ENCODE measurements at places on chromosomes 7 and 10.
A peak's percentile ranks its signal among the peaks of the same experiment; 100 is the strongest.

DNA sequence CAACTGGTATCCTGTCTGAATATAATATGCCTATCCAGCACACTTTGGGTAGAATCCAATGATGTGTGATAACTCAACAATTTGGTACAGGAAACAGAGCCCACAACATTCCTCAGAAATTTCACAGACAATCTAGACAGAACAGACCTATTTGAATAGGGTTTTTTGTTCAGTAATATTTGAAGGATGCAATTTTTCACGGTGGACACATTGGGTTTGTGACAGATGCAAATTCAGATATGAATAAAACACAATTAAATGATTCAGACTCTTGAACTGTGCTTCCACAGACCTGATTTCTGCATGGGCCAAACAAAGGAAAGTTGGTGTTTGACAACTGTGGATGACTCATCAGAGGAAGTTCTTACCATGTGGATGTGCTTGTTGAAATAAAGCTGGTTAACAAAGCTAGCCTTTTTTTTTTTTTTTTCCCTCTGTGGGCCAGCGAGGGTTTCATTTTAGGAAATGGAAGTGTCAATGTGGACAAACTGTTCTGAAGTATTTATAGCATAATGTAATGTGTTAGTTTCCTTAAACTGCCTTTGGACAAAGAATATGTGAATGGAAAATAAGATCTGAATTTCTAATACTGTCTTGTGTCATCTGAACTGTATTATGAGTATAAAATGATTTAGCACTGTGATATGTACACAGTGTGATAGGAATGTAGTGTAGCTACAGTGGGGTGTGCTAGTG lies 43.2 kb upstream of the FAM133B start:
- DNase-seq: no peak
- H3K4me1 ChIP-seq: peaks cover 52% of the 10 kb centered on the region
- peaks cover 3% of the 10 kb centered on the region for H3K36me3 ChIP-seq
- H3K27me3 ChIP-seq: no peaks in the 10 kb centered on the region
- peak overlapping the region; percentile 89 for H3K27ac ChIP-seq

- H3K27me3 ChIP-seq: no peaks in the 10 kb centered on the region
- peaks cover 45% of the 10 kb centered on the region for H3K4me1 ChIP-seq
- peak overlapping the region; percentile 2 for H3K27ac ChIP-seq
- no peak overlapping the region for H3K4me3 ChIP-seq
- no peak for DNase-seq
- peaks cover 58% of the 10 kb centered on the region for H3K36me3 ChIP-seq
Observed at GRCh38 chr10:125101049-125101448, 59.3 kb downstream of the CTBP2 start.

DNA sequence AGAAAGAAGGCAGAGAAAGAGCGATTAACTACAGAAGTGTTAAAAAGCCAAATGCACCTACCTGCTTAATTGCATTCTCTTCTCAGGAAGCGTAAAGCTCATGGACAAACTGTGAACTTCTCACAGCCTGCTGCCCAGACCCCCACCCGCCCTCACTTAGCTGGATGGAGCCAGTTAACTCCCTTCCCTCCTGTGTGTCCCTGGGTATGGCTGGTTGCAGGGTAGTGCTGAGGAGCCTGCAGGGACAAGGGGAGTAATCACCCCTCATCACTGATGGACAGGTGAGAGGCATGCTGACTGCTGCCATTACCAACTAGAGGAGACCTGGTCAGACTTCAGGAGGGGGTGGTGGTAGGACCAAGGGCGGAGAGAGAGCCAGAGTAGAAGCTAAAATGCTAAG lies 37.5 kb downstream of the ENO4 start:
- no peak overlapping the region for H3K4me3 ChIP-seq
- no peaks in the 10 kb centered on the region for H3K27me3 ChIP-seq
- H3K4me1 ChIP-seq: peaks cover 30% of the 10 kb centered on the region
- no peak overlapping the region for H3K27ac ChIP-seq
- H3K36me3 ChIP-seq: peaks cover 13% of the 10 kb centered on the region
- DNase-seq: no peak

DNA sequence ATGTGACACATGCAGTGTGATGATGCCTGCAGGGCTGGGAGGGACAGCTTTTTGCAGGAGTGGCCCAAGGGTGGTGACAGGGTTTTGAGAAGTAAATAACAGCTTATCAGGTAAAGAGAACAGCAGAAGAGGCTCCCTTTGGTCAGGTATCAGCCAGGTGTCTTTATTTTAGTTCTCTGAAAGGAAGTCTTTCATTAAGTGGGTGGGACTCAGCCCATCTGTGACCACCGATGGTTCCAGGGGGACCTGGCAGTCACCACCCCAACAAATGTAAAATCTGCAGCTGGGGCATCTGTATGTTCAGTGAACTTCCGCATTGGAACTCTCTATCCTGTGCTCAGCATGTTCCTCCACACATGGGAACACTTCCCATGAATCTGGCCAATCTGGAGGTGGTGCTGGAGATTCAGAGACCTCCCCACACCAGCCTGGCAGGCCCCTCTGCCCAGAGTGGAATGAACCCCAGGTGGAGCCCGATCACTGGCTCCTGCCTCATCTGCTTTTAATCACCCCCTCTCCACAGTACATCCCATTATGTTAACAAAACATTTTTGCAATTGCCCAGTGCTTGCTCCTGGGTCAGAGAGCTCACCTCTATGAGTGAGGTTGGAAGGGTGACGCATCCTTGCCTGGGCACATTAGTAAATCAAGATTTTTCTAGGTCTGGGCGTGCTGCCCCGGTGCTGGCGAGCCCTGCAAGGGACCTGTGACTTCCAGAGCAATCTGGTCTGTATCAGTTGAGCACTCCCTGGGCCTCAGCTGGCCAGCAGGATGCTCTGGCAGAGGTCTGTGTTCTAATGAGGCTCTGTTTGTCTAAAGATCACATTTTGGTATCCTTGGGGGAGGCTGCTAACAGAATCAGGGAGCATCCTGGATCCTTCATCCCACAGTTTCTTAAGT lies 140.4 kb upstream of the GDF10 start:
- H3K36me3 ChIP-seq: no peaks in the 10 kb centered on the region
- DNase-seq: no peak
- no peak overlapping the region for H3K27ac ChIP-seq
- peaks cover 10% of the 10 kb centered on the region for H3K4me1 ChIP-seq

DNA sequence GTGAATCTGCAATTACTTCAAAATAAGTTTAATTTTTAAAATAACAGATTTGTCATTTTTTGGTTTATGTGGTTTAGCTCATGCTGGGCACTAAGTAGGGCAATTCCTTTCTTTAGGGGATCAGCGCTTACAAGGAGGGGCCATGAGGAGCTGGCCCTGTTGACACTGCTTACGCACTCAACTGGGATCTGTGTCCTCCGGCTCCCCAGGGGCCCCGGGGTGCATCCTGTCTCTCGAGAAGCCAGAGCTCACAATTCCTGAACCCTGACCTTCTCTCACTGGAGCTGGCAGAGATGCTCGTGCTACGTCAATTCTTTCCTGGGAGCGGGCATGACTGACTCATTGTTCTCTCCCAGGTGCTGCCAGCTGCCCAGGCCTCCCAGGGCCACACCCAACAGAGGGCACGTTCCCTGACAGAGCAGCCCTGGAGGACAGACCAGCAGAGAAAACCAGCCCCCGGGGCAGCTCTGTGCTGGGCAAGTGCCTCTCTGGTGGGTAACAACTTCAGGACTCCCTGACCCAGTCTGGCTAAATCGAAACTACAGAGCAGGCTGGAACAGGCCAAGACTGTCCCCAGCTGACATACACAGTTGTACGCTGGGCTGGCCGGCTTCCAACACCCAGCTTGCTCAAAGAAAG lies 36.8 kb downstream of the CTBP2 start:
- H3K27me3 ChIP-seq: no peaks in the 10 kb centered on the region
- peak overlapping the region; percentile 94 for H3K27ac ChIP-seq
- peak; percentile 98 for DNase-seq
- H3K36me3 ChIP-seq: peaks cover 61% of the 10 kb centered on the region

- H3K4me1 ChIP-seq: peaks cover 6% of the 10 kb centered on the region
- H3K4me3 ChIP-seq: no peak overlapping the region
- H3K27me3 ChIP-seq: no peaks in the 10 kb centered on the region
- no peak overlapping the region for H3K27ac ChIP-seq
Observed at GRCh38 chr10:118057361-118057760, 10.6 kb upstream of the RAB11FIP2 start.

GRCh38 chr10:7092603-7093002 lies 318.2 kb downstream of the SFMBT2 start:
- no peak overlapping the region for H3K4me3 ChIP-seq
- H3K27me3 ChIP-seq: no peaks in the 10 kb centered on the region
- DNase-seq: no peak
- H3K36me3 ChIP-seq: no peaks in the 10 kb centered on the region

- DNase-seq: no peak
- H3K4me3 ChIP-seq: no peak overlapping the region
- H3K27me3 ChIP-seq: no peaks in the 10 kb centered on the region
- H3K27ac ChIP-seq: no peak overlapping the region
Observed at GRCh38 chr7:75715864-75716263, 22.9 kb downstream of the HIP1 start.

DNA sequence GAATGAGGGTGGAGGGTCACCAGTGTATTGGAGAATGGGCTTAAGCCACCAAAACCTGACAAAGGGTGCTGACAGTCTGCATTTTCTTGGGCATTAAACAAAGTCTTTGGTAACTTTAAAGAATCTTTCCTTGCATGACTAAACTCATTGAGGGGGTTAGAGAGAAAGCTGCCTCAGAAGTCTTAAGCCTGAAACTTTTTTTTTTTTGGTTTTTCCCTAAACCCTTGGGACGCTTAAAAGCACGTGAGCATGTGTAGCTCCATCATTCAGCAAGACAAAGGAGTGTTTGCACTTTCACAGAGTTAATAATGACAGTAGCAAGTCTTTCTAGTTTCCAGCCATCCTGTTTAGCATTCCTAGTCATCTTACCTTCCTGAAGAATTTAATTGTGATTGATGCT lies 110.7 kb downstream of the LRMDA start:
- no peaks in the 10 kb centered on the region for H3K4me1 ChIP-seq
- H3K36me3 ChIP-seq: no peaks in the 10 kb centered on the region
- peaks cover 9% of the 10 kb centered on the region for H3K27me3 ChIP-seq
- DNase-seq: no peak

GRCh38 chr10:101575580-101576210 lies 12.4 kb downstream of the POLL start:
- H3K4me3 ChIP-seq: no peak overlapping the region
- no peaks in the 10 kb centered on the region for H3K27me3 ChIP-seq
- no peaks in the 10 kb centered on the region for H3K4me1 ChIP-seq
- H3K27ac ChIP-seq: no peak overlapping the region
- no peak for DNase-seq

DNA sequence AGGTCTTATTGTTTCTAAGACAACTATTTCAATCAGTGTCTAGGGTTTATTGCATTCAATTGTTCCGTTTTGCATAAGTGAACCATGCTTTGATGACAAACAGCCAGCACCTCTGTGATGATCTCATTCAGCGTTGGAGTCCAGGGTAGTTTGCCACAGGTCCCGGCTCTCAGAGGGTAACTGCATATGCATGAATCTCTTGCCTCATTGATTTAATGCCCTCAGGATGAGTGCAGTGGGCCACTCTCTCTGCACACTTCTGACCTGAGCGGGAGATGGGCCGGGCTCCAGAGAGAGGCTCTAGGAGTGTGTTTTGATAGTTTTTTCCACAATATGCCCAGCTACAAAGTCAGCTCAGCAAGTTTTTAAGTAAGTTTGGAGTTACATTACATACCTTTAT lies 83.9 kb downstream of the HECW1 start:
- no peak overlapping the region for H3K4me3 ChIP-seq
- no peaks in the 10 kb centered on the region for H3K36me3 ChIP-seq
- DNase-seq: no peak

DNA sequence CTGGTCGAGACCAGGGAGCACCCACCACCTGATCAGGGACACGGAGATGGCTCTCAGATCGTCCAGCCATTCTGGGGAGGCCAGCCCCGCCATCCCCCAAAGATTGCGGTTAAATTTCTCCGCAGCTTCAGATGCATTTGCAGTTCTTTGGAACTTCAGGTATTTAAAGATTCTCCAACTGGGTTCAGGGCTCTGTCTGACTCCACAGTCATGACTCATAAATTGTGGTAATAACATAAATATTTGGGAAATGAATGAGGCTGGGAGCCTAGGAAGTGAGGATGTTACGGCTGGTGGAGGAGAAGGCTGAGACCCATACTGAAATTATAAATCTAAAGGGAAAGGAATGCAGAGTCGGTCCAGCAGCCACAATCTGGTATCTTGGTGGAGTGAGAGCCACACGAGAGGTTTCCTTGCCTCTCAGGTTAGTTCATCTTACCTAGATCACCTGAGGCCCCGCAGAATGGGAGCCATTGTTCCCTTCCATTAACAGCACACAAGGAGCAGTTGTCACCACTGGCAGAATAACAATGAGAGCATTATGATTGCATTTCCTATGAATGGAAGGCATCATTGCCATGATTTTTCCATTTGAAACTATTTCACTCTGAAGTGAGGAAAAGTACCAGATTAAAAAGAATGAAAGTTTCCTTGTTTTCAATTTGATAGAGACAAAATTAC lies 26.7 kb upstream of the DNAJB6 start:
- no peaks in the 10 kb centered on the region for H3K36me3 ChIP-seq
- peak overlapping the region; percentile 99 for H3K27ac ChIP-seq
- no peak for DNase-seq
- H3K4me1 ChIP-seq: peaks cover 22% of the 10 kb centered on the region

GRCh38 chr10:77355844-77356243 lies 281.8 kb downstream of the KCNMA1 start:
- H3K4me3 ChIP-seq: no peak overlapping the region
- peak overlapping the region; percentile 71 for H3K27ac ChIP-seq
- H3K4me1 ChIP-seq: peaks cover 35% of the 10 kb centered on the region
- H3K36me3 ChIP-seq: no peaks in the 10 kb centered on the region
- no peaks in the 10 kb centered on the region for H3K27me3 ChIP-seq
- no peak for DNase-seq
